ENCODE measurements at places on chromosomes 6 and 20.

GRCh38 chr20:29325304-29325640, 1932.2 kb upstream of the DEFB115 start:
- DNase-seq = no peak

DNA sequence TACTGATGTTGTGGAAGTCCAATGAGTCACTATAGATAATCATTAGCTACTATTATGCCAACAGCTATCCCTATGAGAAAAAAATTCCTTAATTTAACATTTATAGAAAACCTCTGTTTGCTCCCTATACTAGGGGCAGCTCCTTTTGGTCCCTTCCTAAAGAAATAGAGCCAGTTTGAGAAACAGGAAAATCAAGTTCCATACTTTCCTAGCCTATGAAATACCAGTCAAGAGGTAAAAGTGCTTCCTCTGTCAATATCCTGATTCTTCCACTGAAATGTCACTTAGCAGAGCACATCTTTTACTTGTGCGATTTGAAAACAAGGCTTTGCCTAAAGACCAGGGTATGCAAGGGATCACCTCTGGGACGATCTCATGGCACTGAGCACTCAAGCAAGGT, 14.5 kb upstream of the TRIM39 start:
- no peak for DNase-seq

DNA sequence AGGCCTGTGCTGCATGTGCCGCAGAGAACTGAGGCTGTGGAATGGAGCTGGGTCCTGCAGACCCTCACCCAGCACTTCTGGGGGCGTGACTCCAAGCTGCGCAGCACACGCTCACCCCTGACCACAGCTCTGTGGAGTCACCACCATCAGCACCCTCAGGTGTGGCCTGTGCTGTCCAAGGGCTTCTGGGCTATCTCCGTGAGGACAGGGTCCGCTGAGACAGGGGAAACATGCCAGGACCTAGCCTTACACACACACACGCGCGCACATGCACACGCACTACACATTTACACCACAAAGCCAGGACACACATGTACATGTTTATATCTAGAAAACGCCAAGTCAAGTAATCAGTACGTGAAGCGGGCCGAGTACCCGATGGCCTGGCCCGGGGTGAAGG, 26.8 kb upstream of the TCFL5 start:
- no peak for DNase-seq

DNA sequence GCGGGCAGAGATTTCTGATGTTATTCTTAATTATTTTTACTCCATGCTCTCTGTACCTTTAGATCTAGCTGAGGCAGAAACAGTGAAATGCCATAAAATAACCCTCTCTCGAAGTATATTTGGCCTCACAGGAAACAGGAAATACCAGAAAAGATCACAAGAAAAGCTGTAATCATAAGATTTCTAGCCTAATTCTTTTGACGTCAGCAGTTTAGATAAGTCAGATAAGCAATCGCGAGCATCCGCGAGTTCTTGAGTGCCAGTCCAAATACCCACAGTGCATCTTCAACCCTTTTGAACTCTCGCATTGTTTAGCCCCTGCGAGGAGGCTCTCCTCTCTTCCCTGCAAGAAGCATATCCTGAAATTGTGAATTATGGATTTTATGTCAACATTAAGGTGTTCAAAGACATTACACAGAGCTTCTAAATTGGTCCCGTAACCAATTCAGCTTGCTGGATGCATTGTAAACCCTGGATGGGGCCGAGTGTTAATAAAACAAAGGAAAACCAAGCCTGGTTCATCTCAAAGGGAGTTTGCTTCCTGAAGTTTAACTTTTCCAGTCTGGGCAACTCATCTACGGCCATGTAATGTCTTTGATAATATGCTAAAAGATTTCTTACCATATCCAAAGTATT, 198.9 kb downstream of the MTFR2 start:
- no peak for DNase-seq
